ENCODE measurements at places on chromosomes 16 and 17.

DNA sequence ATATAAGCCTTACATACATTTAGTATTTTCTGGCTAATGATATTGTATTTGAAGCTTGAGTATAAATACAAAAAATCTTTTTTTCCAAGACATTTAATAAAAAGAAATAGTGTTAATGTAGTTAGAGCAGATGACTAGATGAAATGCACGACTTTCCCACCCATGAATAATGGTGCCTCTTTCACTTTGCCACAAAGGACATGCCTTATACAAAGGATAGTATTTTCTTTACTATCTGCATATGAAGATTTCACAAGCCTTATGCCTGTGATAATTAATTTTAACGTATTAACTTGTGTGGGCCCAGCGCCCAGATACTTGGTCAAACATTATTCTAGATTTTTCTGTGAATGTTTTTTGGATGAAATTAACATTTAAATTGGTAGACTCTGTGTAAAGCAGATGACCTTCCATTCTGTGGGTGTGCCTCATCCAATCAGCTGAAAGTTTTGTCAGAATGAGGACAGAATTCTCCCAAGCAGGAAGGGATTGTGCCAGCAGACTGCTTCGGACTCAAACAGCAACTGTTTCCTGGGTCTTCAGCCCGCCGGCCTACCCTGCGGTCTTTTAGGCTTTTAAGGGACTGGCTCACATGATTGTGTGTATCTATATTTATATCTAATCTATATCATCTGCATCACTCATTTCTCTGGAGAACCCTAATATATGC is 115.4 kb downstream of the USP22 start:
- no peak for DNase-seq

DNA sequence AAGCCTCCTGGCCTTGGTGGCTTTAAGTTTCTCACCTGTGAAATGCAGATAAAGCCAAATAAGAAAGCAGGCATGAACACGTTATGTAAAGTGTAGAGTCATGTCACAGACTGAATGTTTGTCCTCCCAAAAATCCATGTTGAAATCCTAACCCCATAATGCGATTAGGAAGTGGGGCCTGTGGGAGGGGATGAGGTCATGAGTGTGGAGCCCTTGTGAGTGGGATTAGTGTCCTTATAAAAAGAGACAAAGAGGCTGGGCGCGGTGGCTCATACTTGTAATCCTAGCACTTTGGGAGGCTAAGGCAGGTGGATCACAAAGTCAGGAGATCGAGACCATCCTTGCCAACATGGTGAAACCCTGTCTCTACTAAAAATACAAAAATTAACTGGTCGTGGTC is 19.5 kb upstream of the C16orf78 start:
- DNase-seq, result no peak

DNA sequence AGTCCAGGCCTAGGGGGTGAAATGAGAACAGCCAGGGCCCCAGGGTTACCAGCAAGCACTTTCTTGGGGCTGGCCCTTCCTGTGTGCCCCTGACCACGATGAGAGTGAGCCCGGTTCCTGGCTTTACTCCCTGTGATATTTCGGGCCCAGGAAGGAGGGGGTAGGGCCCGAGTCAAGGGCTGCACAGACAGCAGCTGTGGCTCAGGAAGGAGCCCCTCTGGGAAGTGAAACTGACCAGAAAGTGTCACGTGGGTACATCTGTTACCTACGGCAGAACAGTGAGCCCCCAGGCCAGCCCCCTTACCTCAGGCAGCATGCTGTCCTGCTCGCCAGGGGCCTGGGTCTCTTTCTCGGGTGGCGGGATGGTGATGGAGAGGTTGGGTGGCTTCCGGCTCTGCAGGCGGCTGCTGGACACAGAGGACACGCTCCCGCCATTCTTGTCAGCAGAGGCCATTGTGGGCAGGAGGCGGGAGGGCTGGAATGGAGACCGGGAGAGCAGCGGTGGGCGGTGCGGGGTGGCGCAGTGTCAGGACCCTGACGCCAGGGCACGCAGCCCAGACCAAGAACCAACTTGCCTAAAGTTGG is 13.8 kb downstream of the AANAT start:
- DNase-seq, result no peak

GRCh38 chr17:47665655-47666054 is 15.9 kb downstream of the KPNB1 start:
- no peak for DNase-seq

Data from coronary artery (tissue), 2 donors.